ENCODE measurements at places on chromosomes 13 and 19. TPM values are rescaled to one million over a fixed set of nuclear protein-coding genes. Genes with fewer than 3 reads are reported as not detected.

Gene EDNRB
- total RNA-seq = 0.18 TPM

Gene TRAPPC5
- 101 TPM for total RNA-seq

Gene C1QTNF9B
- total RNA-seq = not detected

Gene TSHZ3
- total RNA-seq = 7.8 TPM

Gene CLEC4M
- not detected for total RNA-seq

Gene LILRB4
- not detected for total RNA-seq

Gene CEACAM8
- not detected for total RNA-seq

Gene SLC6A16
- total RNA-seq = 1.3 TPM

Gene SPACA4
- not detected for total RNA-seq

Gene GSX1
- not detected for total RNA-seq

Gene OR7A10
- not detected for total RNA-seq

Gene LGALS7B
- total RNA-seq = 3.6 TPM

Gene C19orf47
- total RNA-seq = 29.0 TPM

Gene ERICH4
- not detected for total RNA-seq

DNA sequence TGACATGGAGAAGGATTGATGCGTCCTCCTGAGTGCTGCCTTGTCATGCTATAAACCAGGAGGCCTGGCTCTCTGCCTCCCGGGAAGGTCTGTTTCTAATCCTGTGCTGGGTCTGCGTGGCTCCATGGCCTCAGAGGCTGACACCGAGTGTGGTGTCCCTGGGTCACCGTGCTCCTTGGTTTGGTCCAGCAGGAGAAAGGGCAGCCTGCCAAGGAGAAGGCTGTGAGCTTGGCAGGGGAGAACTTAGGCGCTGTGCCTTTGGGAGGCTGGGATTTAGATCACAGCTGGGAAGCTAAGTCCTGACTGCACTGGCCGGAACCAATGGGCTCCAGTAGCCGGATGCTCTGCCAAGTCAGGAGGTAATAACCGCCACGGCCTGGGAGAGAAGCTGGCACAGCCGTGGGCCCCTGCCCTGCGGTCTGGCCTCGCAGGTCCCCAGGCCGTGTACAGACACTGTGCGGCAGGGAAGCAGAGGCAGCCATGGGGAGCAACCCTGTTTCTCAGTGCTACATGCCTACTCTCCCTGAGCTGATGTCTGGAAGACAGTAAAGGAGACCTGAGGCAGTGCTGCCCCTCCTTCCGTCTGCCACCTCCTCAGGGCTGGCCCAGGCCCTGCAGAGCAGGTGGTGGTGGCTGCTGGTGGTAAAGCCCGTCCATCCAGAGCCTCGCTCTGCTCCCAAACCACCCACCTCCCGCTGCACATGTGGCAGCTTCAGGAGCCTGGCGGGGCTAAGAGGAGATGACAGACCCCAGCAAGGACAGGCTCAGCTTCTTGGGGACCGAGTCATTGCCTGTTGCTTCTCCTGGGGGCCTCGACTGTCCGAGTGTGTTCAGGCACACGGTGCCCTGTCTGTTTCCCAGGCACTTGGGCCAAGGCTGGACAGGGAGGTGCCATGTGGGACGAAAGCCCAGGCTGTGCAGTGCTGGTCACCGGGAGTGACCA lies 44.9 kb downstream of the C13orf46 start:
- DNase-seq = no peak

GRCh38 chr13:42745655-42746054 lies 35.7 kb upstream of the FAM216B start:
- no peak for DNase-seq

DNA sequence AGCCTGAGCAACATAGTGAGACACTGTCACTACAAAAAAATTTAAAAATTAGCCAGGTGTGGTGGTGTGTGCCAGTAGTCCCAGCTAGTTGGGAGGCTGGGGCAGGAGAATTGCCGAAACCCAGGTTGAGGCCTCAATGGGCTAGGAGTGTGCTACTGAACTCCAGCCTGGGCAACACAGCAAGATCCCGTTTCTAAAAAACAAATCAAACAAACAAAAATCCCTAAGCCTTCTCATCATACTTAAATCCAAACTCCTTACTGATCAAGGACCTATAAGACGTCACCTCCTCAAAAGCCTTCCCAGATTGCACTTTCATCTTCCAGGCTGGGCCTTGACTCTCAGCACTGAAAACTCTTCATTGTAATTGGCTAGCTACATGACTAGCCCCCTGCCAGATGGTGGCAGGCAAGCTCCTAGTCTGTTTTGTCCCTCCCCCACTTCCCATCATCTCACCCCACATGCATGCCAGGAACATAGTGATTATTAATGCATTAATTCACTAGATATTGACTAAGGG lies 17.5 kb upstream of the NANOS3 start:
- no peak for DNase-seq

- no peak for DNase-seq
Observed at GRCh38 chr19:9871626-9872338, 36.7 kb downstream of the PIN1 start.

GRCh38 chr19:28329429-28329828 lies 883.5 kb downstream of the UQCRFS1 start:
- no peak for DNase-seq

- DNase-seq = peak; percentile 82
Observed at GRCh38 chr19:33040994-33041827, 23.5 kb downstream of the RHPN2 start.

- DNase-seq = no peak
Observed at GRCh38 chr13:111906816-111907215, 160.1 kb upstream of the SOX1 start.

- no peak for DNase-seq
Observed at GRCh38 chr13:91346850-91347201, 661 bp upstream of the MIR17HG start.

- no peak for DNase-seq
Observed at GRCh38 chr19:2424686-2425621, 2.4 kb downstream of the TIMM13 start.

- no peak for DNase-seq
Observed at GRCh38 chr19:55333870-55334269, 5.8 kb upstream of the KMT5C start.

DNA sequence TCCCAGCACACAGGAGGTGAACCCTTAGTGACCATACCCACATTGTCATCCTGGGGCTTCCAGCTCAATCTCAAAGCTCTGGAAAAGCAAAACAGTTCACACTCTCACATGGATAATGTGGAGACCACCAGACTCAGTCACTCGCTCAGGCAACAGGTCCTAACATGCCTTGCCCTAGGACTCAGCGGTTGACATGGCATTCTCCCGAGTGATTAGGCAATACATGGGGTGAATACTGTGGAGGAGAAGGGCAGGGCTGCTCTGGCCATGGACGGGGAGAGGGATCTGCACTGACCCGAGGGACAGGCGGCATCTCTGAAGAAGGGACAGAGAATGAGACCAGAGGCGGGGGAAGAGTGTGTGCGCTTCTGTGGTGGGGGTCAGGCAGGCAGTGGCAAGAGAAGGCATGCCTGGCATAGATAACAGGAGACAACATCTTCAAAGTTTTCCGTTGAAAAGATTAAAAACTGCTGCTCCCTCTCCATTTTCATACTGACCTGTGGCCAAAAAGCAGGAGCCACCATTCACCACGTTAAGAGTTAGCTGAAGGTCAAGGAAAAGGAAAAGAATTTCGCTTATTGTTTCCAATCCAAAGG lies 44.5 kb upstream of the EPHX3 start:
- no peak for DNase-seq

- DNase-seq = no peak
Observed at GRCh38 chr19:19563348-19563848, 25.3 kb downstream of the CILP2 start.

GRCh38 chr13:53545340-53545941 lies 516.8 kb downstream of the OLFM4 start:
- DNase-seq = no peak

- DNase-seq = no peak
Observed at GRCh38 chr13:107712145-107712860, 503.0 kb downstream of the LIG4 start.

GRCh38 chr13:95745289-95745688 lies 68.3 kb downstream of the DNAJC3 start:
- no peak for DNase-seq

GRCh38 chr13:90773681-90774080 lies 573.8 kb upstream of the MIR17HG start:
- DNase-seq = no peak

DNA sequence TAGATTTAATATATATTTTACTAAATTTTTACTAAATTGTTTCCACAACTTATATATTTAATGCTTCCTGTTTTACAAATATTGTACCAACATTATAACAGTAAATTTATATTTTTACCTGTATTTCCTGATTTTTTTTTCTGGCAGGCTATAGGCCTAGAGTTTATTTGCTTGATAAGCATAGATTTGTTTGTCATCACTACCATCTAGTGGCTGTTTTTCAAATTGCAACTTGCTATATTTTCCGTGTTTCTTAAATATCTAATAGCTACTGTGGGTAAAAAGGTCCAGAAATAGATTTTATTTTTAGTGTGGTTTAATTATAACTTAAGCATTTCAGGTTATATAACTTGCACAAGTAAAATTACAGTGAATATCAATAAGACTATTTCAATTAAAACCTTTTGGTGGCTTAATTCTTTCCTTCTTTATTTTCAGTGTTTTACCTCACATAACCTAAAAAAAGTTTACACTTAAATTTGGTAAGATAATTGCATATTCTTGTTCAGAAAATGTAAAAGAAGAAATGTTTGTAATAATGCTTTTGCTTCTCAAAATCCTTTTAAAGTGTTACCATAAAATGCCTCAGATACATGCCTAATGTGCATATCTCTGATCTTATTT lies 60.6 kb downstream of the NDFIP2 start:
- peak; percentile 22 for DNase-seq

DNA sequence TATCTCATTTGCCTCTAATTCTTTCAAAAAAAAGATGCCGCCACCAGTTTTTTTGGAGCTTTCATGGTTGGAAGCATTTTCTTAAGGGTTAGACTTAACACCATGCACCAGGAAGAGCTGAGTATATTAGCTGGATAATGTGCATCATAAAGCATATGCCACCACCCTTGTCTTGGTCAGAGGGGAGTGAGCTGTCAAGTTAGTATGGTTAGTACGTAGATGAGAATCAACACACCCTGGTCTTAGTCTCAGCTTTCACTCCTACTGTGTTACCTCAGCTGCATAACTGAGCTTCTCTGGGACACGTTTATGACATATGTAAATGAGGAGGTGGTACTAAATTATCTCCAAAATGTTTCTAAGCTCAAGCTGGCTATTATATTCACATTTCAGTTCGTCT lies 415.6 kb downstream of the DCT start:
- DNase-seq = no peak

- no peak for DNase-seq
Observed at GRCh38 chr13:113897966-113898365, 34.1 kb upstream of the GAS6 start.

DNA sequence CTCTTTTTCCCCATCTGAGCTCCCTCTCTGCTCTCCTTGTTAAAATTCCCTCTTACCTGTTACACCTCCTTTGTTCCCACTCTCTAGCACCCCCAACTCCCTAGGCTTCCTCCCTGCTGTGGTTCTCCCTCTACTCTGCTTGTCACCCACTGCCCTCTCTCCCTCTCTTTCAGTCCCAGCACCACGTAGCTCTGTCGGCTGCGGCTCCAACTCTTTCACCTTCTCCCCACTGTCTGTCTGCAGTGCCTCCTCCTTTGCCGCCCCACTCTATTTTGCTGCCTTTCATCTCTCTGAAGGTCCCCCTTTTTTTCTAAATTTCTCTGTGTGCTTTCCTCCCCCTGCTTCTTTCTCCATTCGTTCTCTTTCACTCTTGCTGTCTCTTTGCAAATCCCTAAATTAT lies 1.1 kb downstream of the ZNF836 start:
- DNase-seq = no peak

- no peak for DNase-seq
Observed at GRCh38 chr13:94617389-94618000, 15.8 kb downstream of the GPR180 start.

DNA sequence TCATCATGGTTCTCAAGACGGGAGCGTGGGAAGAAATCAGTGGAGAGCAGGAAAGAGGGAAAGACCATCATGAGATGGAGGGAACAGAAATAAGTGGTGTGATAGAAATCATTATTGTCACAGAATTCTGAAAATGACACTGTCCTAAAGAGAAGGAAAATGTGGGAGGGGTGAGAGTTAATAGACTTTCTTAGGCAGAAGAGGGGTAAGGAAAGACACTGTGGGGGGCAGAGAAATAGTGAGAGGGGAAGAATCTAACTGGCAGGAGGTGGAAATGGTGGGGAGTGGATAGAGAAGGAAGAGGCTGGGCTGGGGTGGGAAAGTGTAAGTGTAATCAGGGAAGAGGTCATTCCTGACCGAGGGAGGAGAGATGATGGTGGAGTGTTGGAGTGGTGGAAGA lies 3.2 kb downstream of the PINLYP start:
- DNase-seq = no peak

GRCh38 chr19:46133101-46133627 lies 8.7 kb upstream of the IGFL3 start:
- peak; percentile 1 for DNase-seq

DNA sequence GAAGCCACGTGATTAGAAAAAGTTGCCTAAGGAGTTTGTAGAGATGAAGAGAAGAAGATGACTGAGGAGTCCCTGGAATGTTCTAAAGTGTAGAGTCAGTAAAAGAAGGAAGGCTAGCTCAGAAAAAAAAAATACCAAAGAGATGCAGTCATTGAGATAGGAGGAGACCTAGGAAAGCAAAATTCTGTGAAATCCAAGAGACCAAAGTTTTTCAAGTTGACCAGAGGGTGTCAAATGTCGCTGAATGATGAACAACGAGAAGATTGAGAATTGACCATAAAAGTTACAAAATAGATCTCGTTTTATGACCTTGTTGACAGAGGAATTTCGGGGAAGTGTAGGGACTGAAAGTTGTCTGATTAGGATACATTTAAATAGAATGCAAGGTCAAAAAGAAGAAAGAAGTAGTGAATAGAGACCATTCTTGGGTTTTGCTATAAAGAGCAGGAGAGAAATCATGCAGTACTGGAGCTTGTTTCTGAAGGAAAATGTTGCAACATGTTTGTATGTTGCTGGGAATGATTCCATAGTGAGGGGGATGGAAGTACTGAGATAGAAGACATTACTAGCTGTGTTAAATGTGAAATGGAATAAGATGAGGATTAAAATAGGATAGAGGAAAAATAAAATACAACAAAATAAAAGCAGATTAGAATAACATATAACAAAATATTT lies 30.2 kb upstream of the HTR2A start:
- no peak for DNase-seq

DNA sequence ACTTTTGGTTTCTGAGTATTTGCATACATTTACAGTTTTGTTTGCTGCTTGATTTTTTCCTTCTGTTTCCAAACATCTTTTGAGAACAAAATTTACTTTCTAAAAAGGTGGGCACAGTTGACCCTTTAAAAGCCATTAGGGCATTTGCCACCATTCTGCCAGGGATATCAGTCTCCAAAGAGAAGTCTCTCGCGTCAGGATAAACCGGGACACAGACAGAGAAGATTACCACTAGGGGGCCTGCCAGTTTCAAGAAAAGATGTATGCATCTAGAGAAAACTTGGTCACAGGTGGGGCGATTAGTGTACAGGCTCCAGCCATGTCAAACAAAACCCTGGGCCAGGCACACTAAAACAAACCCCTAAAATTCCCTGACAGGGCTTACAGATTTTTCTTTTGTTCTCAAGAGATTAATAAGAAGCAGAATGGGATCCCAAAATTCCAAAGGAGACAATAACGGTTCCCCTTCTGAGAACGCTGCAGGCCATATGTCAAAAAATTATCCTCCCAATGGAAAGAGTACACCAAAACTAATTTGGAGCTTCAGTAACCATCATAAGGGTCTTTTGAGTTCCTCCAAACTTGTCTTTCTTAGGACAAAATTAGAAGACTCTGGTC lies 10.7 kb upstream of the PABPC3 start:
- peak; percentile 2 for DNase-seq
